ENCODE measurements at places on chromosomes 7 and 10.
A peak's percentile ranks its signal among the peaks of the same experiment; 100 is the strongest.

DNA sequence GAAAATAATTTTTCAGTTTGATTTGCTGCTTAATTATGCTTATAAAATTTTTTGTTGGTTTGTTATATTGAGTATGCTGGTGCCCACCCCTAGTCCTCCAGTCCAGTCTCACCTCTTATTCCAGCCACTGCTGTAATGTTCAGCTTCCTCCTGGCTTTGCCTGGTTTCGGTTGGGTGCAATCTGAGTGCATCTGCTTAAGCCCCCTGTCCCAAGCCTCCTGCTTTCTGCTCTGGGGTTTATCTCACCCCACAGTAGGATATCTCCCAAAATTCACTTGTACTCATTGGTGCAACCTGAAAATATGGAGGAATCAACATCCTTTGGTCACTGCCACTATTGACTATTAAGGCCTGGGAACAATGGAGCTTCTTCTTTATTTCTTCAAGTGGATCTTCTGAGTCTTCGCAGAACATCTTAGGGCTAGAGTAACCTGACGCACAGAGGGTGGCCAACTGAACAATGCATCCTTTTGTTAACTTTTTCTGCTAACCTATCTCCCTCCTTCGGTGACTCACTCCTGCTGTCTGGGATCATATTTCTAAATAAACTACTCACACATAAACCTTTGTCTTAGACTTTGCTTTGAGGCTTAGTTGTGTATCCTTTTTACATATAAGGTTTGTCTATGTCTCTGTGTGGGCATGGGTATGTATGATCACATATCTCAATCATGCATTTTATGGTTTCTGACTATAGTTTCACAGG lies 19.1 kb upstream of the SOSTDC1 start:
- peak; percentile 37 for DNase-seq

DNA sequence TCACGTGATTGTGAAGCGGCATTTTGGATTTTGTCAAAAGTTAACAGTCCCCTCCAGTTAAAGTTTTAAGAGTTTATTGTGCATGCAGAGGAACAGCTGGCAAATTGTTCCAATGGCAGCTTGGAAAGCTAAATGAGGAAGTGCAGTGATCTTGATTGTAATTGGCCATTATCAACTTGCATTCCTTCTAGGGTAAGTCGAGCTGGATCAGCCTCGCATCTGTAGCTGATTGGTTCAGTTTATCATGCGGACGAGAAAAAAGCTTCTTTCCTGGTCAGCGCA lies 566 bp downstream of the ZNF789 start:
- peak; percentile 35 for DNase-seq

DNA sequence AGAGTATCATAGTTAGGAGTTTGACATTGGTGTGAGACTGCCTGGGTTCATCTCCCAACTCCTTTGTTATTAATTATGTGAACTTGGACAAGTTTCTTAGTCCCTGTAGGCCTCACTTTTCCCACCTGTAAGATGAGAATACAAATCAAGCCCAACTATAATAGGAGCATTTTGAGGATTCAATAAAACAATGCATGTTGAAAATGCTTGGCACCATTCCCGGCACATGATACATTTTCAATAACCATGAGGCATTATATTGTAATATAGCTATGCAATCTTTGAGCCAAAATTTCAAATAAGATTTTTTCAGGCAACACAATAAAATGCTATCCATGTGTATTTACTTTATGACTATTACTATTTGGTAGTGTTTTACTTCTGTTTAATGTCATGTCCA lies 229.0 kb upstream of the SP4 start:
- DNase-seq = no peak

DNA sequence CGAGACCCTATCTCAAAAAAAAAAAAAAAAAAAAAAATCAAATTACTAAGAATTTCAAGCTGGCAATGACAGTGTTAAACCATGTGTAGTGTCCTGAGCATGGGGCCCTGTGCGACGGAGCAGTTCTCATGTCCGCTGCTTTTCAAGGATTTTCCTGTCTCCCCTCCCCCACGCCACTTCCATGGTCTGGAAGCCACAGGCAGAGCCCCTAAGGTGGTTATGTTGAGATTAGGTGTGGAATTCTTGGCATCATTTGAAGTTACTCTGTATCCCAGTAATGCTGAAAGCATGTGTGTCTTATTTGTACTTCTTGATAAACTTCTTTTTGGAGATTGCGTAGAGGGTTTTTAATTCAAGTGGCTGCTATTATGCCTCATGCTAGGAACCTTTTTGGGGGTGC lies 65.2 kb downstream of the PFKFB3 start:
- DNase-seq = no peak

DNA sequence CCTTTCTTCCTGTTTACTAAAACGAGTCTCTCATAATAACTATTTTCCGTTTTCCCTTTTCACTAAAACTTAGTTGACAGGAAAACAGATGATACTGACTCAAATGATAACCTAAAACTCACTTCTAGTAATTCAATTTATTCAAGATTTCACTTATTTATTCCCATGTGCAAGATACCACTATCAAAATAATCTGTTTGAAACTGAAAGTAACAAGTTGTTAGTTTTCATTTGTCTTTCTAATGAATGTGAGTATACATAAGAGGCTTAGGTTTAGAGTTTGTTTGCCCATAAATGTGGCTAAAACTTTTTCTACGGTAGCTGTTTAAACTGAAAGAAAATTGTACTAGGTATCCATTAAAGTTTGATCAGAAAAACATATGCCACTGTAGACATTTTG lies 314.9 kb upstream of the STEAP1 start:
- DNase-seq = no peak

DNA sequence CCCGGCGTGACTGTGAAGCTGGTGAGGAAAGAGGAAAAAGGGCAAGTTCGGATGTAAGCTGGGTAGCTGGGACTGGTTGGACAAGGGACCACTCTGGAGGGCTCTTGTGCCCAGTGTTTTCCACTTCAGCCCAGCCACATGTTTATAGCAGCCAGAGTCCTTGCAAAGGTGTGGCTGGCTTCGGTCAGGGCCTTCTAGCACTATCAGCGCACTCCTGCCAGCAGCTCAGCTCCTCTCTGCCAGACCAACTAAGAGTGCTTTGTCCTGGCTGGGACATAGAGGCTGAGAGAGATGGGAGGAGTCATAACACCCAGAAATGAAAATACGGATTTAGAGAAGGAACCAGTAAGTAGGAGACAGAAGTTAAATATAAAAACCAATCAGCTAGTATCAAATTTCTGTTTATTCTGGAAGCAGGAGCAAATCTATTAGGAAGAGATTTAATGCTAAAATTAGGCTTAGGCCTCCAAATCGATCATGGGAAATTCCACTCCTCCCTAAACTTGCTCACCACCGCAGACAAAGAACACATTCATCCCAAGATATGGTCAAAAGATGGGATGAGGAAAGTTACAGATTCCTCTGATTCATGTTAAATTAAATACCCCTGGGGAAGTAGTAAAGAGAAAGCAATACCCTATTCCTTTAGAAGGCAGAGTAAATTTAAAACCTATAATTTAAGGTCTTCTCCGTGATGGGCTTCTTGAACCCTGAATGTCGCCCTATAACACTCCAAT lies 135.0 kb downstream of the RALA start:
- DNase-seq = no peak

GRCh38 chr10:44862924-44863323 lies 48.2 kb upstream of the TMEM72 start:
- no peak for DNase-seq

- no peak for DNase-seq
These were observed 337.5 kb upstream of the KAT6B start for GRCh38 chr10:74488907-74489306.

- DNase-seq = no peak
These were observed 57.8 kb downstream of the LUC7L2 start for GRCh38 chr7:139417478-139417877.

DNA sequence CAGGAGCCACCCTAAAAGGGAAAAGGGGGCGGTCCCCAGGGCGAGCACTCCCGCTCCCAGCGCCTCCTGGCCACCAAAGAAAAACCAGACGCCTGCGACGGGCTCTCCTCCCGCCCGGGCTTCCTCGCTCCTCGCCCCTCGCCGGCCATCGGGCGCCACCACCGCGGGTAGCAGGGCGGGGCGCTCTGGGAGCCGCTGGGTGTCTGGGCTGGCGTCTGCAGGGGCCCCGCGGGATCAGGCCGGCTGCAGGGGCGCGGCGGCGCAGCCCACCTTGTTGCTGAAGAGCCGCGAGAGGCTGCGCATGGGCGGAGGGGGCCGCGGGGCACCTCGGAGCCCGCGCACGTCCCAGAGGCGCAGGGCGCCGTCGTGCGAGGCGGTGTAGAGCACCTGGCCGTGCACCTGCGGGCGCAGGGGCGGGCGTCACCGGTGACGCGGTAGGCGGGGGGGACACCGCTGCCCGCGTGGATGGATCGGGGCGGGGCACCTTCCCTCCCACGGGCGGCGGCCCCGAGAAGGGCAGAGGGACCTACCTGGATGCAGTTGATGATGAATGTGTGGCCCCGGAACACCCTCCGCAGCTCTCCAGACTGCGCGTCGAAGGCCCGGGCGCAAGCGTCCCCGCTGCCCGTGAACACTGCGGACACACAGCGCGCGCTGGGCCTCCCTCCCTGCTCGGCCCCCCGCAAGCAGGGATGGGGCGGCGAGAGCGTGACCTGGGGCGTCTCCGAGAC lies 28.3 kb downstream of the WDR86 start:
- DNase-seq = no peak

DNA sequence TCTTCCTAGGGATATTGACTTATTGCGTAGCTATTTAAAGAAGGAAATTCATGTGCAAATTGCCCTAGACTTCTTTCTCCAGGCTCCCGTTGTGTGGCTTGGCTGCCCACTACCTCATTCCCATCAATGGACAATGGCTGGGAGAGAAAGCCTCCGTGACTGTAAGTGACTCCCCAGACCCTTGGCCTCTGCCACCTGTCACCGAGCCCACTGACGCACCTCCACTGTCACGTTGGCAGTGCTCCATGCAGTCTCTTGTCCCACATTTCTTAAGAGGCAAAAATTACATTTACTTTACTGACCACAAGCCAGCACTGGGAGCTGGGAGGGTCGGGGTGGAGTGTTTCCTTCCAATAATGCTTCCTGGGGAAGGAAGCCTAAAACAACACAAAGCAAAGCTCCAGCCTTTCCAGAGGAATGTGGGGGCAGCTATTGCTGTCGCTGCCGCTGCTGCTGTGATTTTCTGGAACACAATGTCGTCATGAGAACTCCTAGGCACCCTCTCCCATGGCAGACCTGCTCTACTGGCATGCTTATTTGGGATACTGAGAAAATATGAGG lies 89.7 kb upstream of the STEAP1B start:
- peak; percentile 81 for DNase-seq

DNA sequence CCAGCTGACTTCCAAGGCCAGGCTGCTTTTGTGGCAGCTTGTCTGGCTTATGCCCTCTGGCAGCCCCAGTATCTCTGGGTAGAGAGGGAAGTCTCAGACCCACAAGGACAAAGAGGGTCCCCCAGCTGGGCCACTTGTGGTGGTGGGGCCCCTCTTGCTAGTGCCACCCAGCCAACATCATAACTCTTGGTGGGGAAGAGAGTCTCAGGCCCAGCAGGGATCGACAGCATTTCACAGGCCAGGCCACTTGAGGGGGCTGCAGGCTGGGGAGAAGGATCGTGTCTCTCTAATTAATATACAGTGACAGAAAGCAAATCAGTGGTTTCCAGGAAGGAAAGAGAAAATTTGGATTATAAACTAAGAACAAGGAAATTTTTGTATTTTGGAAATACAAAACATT lies 76.0 kb downstream of the TYW1B start:
- DNase-seq = no peak

GRCh38 chr7:157689269-157690057 lies 352.7 kb downstream of the DNAJB6 start:
- no peak for DNase-seq

DNA sequence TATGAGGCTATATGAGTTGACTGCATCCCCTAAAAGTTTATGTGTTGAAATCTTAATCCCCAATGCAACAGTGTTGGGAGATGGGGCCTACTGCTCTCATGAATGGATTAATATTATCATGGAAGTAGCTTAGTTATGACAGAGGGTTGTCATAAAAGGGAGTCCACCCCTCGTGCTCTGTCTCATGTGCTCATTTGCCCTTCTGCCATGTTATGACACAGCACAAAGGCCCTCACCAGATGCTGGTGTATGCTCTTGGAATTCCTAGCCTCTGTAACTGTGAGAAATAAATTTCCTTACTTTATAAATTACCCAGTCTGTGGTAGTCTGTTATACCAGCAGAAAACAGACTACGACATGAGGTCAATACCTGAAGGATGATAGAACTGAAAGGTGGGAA lies 17.6 kb upstream of the PANK1 start:
- DNase-seq = no peak

DNA sequence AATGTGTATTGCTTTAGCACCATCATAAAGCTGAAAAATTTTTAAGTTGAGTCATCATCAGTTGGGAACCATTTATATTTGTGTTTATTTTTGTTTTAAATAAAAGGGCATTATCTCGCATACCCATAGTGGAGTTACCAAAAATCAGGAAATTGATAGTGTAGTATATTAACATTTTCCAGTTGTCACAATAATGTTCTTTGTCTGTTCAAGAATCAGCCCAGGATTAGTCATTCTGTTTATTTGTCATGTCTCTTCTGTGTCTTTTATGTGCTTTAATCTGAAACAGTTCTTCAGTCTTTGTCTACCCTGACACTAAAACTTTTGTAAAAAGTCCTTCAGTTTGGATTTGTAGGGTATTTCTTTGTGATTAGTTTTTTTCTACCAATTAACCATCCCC lies 827.8 kb upstream of the ZWINT start:
- no peak for DNase-seq

DNA sequence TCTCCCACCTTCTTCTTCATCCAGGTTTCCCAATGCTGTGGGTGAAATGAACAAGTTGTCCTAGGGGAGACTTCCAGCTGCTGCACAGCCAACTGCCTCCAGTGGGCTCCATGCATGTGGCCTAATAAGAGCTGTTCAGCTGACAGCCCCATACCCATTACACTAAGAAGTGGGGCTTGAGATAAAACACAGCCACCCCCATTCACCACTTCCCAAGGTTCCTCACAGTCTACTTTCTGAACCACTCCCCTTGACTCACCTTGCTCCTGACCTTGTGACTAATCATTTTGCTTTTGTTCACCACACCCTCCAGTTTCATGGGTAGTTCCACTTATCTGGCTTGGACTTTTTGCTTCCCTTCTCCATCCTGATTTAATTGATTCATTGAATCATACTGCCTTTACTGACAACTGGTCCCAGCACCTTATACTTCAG lies 119.3 kb downstream of the CABCOCO1 start:
- DNase-seq = no peak

DNA sequence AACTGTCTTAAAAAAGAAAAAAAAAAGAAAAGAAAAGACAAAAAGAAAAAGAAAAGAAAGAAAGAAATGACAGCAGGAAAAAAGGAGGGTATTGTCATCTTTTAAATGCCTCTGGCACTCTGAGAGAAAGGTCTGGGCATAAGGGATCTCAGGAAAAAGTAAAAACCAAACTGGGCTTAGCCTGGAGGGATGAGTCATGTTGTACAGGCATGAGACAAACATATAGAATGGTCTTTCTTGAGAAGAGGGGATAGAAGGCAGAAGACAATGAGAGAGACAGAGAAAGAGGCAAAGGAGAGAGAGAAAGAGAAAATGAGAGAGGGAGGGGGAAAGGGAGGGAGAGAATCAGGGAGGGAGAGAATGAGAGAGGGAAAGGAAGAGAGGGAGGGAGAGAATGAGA lies 32.3 kb upstream of the KCNMA1 start:
- no peak for DNase-seq
